ENCODE measurements at places on chromosomes 2 and 18.

DNA sequence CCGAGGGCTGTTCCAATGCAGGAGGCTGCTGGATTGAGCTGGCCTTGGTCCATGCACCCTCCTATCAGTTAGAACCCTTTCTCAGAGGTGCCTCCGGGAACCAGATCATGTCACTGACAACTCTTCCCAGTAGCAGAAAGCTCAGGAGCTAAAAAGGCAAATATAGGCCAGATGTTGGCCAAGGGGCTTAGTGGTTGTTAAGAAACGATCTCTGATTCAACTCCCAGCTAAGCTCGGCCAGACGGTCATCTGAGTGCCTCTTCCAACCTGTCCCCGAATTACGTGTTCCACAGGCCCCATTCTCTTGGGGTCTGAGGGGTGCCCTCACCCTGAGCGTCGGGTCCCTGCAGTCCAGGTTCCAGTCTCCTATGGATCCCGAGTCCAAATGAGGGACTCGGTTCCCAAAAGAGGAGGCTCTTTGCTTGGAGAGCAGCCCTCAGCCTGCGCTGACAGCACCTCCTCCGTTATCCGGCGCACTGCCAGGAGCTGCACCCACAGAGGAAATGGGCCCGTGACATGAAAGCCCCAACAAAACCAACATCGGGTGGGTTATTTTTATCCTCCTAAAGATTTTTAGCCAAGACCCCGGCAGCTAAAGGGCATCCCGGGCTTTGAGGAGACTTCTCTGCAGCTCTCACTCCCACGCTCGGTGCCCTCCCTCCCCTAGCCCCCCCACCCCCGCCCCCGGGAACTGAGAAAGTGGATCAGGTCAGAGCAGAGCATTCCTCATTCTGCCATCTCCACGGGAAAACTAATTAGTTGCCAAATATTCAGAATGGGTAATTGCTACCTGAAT, 106.6 kb upstream of the ID2 start:
- no peak for DNase-seq

DNA sequence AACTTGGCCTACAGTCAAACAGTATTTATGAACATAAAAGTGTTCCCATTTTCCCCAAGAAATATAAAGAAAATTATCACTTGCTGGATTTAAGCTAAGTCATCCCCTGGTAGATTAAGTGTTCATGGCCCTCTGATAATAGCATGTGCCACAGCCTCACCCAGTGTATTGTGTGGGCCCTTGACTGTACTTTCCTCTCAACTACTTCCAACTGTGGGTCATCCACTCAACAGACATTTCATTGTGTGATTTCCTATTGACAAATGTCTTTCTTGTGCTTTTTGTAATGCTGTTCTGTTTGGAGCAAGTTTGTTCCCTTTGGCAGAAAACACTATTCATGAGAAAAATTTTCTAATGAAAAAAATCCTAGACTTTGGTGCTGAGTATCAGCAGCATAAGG, 48.4 kb upstream of the TMEM17 start:
- DNase-seq: no peak

DNA sequence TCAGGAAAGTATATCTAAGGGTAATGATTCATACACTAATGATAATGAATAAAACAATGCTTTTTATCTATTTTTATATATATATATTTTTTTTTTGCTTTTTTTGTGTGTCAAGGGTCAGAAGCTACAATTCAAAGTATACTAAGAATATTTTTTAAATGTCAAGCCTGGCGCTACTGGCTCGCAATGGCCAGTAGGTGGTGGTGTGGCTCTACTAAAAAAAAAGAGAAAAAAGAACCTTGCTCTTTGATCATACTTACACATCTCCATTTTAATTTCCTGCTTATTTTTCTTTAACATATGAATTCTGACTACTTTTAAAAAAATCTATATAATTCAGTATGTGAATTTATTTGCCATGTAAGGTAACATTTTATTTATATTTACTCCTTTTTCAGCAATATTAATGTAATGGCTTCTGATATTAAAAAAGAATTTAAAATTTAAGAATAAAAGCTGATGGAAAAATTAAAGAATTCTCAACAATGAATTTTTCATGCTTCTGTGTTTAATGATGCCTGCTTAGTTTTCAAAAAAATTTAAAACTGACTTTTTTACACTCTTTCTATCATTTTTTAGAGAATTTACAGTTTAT, 232.9 kb downstream of the GULP1 start:
- peak; percentile 50 for DNase-seq

DNA sequence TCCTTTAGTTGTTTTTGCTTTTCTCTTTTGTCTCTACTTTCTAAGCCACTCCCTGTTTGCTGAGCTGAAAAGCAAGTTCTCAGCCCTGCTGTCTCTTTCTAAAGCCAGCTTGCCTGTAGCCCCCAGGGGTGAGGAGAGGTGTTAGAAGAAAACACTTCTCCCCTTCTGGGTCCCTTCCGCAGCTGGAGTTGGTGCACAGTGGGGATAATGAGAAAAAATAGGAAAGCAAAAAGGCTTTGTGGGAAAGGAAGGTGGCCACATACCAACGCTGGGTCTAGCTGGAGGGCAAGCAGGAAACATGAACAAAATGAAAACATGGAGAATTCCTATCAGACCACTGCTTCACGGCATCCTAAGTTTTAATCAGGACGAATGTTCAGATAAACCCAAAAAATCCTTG, 15.5 kb upstream of the SLC20A1 start:
- no peak for DNase-seq

GRCh38 chr2:21467910-21468309, 344.1 kb downstream of the TDRD15 start:
- peak; percentile 10 for DNase-seq

DNA sequence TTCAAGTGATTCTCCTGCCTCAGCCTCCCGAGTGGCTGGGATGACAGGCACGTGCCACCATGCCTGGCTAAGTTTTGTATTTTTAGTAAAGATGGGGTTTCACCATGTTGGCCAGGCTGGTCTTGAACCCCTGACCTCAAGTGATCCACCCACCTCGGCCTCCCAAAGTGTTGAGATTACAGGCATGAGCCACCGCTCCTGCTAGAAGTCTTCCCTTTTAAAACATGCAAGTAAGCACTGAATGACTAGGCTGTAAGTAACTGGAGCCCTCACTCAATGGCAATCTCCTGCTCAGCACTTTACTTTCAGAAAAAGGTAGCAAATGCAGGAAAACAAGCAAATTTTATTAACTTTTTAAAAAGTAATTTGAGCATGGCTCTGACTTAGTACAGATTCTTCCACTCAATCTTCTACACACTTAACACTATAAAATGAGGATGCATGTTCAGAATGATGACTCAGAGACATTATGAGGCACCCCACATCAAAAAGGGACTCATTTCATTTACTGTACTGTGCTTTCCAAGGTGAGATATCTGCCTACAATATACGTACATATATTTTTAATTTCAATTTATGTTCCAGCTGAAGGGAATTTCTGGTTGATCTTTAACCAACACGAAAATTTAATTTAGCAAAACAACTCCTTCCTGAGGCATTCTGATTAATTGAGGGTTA, 6.6 kb upstream of the NCK2 start:
- DNase-seq: no peak

DNA sequence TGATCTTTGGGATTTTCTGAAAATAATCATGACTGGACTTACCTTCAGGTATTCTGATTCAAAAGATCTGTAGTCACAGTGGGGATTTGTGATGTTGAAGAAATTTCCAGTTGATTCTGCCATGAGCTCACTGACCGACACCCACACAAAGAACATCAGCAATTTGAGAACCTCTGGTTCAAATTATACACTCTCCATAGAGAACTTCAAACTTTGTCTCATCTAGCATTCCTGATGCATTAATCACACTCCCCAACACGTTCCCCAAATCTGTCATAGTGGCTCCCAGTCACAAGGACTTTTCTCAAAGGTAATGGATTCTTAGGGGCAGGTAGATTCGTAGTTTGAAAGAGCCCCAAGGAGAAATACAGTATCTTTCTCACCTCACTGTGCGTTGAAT, 584.3 kb downstream of the FBXO15 start:
- DNase-seq: no peak

DNA sequence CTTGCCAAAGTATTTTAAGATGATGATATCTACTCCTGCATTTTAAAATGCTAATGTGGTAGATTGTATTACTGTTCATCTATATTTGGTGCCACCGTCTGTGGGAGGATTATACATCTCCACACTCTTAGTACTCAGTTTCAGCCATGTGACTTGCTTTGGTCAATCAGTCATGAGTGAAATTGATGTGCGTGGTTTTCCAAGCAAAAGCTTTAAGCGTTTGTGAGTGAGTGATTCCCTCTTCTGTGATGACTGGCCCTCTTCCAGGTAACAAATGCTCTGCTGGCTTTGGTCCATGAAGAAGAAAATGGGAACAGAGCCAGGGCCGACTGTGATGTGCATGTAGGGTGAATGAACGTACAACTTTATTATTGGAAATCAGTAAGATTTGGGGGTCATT, 330.4 kb downstream of the LPIN1 start:
- peak; percentile 51 for DNase-seq

DNA sequence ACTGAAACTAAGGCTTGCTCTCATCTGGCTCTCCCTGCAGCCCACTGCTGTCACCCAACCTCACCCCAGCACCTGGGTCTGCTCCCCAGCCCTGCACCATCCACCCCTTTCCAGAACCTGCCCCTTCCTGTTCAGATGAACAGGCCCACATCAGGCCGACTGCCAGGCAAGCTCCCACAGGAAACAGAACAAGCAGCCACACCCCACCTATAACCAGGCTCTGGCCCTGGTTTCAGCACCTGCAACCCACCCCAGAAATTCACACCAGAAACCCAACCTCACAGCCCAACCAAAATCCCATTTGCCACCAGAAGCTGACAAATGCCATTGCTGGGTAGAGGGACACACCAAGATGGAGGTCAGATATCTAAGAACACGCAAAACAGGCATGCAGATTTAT, 159.2 kb upstream of the ID2 start:
- DNase-seq: no peak

DNA sequence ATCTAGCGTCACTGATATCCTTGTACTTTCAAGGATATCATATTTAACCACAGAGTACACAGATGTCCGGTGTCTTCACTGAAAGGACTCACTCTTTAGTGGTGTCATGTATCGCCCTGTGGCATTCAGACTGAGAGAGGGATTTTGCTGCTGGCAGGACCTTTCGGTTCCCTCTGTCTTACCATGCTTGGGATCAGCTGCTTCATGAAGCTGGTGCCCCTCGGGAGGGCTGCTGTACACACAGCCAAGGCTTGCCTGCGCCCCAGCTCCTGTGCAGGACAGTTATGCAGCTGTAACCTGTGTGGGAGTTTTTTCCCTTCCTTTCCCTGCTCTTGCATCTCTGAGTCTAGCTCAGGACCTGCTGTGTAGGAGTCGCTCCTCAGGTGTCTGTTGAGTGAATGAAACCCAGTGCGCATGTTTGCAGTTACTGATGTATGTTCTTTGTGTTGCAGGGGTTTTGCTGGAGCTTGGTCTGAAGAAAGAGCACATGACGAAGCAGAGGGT, 64.4 kb downstream of the GREB1 start:
- DNase-seq: no peak

- DNase-seq: no peak
Observed at GRCh38 chr2:98727369-98728087, 3.4 kb downstream of the MGAT4A start.

DNA sequence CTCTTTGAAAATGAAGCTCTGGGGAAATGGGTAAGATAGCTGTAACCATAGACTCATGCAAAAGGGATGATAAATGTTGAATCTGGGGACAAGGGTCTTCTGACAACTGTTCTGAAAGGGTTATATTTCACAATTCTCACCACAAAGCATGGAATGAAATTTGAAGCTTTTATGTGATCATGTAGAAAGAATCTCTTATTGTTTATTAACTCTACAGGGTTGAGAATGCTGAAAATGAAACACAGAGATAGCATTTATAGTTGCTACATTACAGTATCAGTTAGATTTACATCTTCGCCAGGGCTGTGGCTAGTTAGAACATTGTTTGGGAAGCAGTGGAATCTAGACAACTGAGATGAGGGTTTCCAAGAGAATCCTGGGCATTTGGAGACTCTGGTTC, 97.4 kb upstream of the LHCGR start:
- DNase-seq: no peak

GRCh38 chr2:172403881-172404468, 23.4 kb upstream of the ITGA6 start:
- DNase-seq: no peak

GRCh38 chr2:137183206-137183898, 418.0 kb downstream of the THSD7B start:
- no peak for DNase-seq

DNA sequence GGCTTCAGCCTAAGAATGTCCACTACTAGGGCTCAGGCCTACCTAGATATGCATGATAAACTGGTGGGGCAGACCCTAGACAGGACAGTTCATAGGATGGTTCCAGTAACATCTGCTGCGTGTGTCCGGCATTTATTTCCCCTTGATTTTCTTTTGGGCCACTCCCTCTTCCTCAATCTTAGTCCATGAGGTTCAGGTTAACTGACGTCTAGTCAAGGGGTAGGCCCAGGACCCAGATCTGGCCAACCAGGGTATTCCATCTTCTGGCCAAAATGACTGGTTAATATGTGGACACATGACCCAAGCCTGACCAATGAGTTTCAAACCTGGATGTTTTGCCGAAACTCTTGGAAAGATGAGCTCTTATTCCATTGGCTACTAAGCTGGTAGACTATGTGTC, 15.2 kb downstream of the TMEM247 start:
- no peak for DNase-seq

- no peak for DNase-seq
Observed at GRCh38 chr2:121911036-121911435, 155.6 kb downstream of the TSN start.

DNA sequence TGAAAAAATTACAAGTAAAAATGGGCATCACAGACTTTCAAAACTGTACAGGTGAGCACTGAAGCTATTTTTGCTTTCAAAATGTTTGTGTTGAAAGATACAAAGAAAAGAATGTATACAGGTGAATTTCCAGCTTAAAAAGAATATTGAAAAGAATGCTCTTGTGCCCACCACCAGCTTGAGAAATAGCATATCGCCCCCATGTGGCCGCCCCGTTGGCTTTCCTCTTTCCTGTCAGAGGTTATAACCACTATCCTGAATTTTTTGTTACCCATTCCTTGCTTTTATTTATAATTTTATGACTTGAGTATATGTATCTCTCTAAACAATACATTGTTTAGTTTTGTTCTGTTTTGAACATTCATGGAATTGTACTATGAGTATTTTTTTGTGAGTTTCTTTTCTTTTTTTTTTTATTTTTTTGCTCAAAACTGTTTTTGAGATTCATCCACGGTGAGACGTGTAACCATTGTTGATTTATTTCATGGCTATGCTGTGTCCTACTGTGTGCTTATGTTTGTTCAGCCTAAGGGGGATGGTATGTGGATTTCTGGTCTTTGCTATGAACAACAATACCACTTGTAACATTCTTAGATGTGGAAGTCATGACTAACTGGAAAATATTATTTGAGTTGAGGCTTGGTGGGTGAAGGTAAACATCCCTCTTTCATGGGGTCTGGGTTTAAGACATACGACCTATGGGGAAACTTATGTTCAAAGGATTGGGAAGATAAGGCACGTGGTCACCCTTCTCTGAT, 11.6 kb downstream of the TRPM8 start:
- no peak for DNase-seq

DNA sequence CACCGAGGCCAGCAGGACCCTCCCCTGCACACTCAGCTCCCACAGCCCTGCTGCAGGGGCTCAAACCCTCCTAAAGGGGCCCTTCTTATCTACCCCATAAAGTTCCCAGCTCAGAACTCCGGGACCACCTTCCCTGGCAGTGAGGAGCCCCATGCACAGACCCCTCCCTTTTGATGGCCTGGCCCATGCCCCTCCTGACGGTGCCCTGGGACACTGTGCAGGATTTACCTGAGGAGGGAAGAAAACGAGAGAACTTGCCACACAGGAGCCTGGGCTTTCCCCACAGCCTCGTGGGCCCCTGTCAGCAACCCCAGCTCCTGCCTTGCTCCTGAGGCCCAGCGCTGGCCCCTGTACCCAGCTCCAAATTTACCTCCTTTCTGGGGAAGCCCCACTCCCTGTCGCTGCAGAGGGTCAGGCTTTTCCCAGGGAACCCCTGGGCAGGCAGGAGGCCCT, 206.3 kb upstream of the SALL3 start:
- DNase-seq: no peak

All from Caki2 (cell line).